ENCODE measurements at places on chromosomes 16 and 17.

DNA sequence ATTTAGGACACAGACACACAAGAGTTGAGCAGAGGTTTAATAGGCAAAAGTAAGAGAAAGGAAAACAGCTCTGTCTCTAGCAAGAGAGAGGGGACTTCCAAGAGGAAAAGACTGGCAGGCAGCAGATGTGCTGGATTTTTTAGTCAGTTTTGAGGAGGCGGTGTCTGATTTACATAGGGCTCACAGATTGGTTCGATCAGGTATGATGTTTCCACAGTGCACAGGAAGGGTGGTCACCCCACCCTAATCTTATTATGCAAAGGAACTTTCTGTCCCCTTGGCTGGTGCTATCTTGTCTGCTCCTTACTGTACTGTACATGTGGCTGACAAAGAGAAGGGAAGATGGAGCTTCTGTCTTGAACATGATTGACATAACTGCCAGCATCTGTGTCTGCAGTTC is 25.3 kb downstream of the BFAR start:
- peak; percentile 93 for DNase-seq

GRCh38 chr17:75864448-75864871 is 9.3 kb upstream of the WBP2 start:
- DNase-seq, result peak; percentile 81

DNA sequence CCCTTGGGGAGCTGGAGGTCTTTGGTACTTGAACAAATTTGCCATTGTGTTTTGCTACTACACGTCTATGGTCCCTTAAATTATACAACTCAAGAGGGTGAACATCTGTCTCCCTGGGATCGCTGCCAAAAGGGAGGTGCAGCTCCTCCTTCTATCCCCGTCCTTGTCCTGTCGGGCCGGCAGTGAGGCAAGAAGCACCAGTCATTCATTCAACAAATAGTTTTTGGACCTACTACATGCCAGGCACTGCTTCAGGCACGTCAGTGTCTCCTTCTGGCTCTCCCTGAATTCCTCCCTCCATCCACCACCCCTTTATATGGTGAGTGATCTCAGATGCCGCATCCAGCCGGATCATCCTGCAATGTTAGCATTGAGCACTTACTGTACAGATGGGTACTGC is 2.2 kb upstream of the RPL38 start:
- DNase-seq, result no peak

DNA sequence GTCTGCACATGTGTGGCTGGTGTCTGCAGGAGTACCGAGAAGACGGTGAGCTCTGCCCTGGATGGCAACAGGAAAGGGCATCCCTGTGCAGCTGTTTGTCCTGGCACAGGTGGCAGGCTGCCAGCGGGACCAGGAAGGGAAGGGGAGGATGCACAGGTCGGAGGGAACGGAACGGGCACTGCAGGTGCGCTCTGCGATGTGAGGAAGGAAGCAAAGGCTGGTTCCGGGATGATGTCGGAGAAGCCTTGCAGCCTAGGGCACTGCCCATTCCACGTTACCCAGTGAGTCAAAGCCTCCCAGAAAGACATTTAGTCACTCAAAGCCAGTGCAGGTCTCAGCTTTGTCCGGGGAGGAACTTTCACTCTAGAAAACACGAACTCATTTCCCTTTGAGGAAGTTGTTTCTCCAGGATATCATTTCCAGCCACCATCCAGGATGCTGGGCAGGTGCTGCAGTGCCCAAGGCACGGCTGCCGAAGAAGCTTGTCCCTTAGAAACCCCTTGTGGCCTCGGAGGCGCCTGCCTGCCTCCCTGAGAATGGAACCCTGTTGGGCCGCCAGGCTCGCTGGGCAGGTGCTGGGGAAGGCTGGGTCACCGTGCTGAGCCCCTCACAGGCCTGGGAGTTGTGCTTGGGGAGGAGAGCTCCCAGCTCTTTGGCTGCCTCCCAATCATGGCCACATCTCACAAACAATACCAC is 4.5 kb upstream of the TMEM235 start:
- no peak for DNase-seq

- DNase-seq, result no peak
Measured at GRCh38 chr17:40454613-40454995, 11.4 kb downstream of the IGFBP4 start.

- peak; percentile 56 for DNase-seq
Measured at GRCh38 chr17:8369944-8370343, 6.6 kb downstream of the KRABD2 start.

DNA sequence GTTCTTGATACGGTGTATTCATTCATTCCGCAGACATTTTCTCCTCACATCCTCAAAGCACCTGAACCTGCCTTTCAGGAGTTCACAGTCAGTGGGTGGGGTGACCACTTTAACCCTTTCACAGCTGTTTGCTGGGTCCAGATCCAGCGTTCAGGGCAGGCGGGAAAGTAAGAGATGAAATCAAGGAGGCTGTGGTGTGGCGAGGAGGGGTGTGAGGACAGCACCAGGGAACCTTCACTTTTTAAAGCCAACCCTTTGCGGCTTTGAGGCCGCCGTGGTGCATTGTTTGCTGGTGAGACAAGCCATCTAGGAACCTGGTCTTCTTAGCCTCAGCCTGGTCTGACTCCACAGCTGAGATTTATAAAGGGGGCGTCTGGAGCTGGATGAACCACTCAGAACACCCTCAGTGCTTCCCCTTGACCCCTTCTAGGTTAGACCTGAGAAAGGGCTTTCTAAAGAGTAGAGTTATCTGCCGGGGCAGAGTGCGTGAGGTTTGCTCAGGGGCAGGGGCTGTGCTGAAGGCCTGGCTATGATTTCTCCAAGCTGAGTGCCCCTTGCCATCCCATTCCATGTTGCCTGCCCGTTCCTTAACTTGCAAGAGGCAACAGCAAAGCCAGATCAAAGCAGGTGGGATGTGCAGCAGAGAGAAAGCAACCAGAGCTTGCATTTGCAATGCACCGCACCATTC is 933 bp downstream of the CCR7 start:
- no peak for DNase-seq

All from hematopoietic multipotent progenitor cell treated with erythropoietin and hydrocortisone succinate and interleukin-3 and kit ligand, for 4 days (in vitro differentiated cells).